Activated effector memory CD4-positive, alpha-beta T cell treated with Interleukin-2 at 50 U/mL for 16 hours (primary cell): ENCODE measurements at places on chromosomes 4 and X.

DNA sequence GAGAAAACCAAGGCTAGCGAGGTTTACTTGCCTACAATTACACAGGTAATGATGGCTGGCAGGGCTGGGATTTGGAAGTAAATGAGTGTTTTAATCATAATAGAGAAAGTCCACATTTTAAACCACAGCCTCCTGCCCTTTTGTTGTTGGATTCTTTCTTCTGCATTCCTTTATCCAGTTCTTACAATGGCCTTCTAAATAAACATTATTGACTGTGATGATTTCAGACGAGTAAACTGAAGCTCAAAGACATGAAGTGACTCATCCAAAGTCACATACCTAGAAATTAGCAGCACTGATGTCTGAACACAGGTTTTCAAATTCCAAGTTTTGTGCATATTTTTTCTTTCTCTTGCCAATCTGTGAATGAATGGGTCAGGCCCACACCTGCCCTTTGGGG is 51.2 kb upstream of the C1QTNF7 start:
- no peak for DNase-seq

GRCh38 chrX:10579112-10580011 is 41.0 kb downstream of the MID1 start:
- DNase-seq: no peak

- DNase-seq: no peak
Observed at GRCh38 chrX:110051559-110051958, 48.6 kb downstream of the TMEM164 start.

DNA sequence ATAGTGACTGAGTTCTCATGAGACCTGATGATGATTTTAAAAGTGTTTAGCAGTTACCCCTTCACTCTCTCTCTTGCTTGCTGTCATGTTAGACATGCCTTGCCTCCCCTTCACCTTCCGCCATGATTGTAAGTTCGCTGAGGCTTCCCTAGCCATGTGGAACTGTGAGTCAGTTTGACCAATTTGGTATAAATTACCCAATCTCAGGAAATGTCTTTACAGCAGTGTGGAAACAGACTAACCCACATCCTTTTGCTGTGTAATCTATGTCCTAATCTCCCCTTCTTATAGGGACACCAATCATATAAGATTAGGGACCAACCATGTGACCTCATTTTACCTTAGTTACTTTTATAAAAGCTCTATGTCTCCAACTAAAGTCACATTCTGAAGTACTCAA is 677.8 kb downstream of the ADGRL3 start:
- DNase-seq: no peak

DNA sequence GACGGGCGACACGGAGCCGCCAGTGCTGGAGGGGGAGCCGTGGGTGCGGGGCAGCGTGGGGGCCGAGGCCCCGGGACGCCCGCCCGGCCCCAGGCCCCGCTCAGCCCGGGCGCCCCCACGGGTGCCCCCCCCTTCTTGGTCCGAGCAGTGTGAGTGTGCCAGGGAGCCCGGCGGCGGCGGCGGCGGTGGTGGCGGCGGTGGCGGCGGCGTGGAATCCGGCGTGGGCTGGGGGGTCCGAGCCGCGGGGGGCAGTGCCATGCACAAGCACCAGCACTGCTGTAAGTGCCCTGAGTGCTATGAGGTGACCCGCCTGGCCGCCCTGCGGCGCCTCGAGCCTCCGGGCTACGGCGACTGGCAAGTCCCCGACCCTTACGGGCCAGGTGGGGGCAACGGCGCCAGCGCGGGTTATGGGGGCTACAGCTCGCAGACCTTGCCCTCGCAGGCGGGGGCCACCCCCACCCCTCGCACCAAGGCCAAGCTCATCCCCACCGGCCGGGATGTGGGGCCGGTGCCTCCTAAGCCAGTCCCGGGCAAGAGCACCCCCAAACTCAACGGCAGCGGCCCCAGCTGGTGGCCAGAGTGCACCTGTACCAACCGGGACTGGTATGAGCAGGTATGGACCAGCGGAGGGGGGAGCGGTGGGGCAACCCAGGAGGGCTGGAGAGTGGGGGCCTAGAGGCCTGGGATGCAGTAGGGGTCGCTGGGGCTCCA is 466 bp downstream of the DLG3 start:
- DNase-seq: no peak

- no peak for DNase-seq
Observed at GRCh38 chr4:127469542-127469941, 163.2 kb upstream of the INTU start.

DNA sequence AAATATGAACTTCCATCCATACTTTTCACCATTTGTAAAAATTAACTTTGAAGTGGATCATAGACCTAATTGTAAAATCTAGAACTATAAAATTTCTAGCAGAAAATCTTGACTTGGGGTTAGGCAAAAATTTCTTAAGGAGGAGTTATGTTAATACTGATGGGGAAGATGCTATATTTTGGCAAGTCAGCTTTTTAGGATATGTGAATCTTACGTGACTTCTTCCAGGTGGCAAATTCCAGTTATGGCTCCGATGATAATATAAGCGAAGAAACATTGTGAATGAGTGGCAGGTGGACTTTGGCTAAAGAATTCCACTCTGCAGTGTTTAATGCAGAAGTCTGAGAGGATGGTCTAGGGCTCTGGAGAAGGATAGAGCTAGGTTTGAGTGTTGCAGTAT is 1.5 kb downstream of the PRPS2 start:
- DNase-seq: no peak

DNA sequence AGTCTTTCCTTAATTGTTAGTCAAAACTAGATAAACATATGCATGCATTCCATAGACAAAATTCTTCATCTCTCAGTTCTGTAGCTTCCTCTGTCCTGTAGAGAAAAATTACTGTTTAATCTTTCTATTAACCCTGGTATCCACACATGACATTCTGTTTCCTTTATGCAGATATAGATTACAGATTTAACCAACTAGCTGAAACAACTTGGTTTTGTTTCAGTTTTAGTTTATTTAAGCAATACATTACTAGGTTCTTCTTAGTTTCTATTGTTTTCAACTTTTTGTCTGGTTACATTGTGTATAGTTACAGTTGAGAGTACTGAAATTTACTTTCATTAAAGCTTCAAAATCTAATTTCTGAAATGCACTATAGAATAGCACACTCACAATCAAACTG is 933.9 kb upstream of the EPHA5 start:
- DNase-seq: no peak

DNA sequence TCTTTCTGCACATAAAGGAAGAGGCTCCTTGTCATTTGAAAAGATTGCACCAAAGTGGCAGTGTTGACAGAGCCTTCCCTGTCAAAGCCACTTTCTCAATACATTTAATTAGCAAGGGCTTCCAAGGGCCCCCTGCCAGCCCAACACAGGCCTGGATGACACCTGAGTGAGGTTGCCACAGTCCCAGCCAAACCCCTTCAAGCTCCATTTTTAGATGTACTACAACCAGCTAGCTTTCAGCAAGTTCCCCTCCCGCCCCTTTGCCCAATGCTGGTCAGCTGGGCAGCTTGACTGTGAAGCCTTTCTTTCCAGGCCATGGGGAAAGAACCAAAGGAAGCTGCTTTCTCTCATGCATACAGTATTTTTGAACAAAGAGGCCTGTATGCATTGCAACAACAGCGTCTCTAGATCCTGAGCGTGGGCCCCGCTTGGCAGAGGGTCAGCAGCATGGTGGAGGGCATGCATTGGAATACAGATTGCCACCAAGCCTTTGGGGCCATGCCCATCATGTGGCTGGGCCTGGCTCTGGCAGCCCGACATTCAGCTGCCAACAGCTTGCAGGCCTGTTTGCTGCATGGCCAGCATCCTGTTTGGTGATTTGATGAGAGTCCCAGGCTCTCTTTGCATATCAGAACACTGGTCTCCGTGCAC is 261.1 kb upstream of the GATB start:
- no peak for DNase-seq

GRCh38 chr4:186772936-186773487 is 49.4 kb upstream of the FAT1 start:
- no peak for DNase-seq

DNA sequence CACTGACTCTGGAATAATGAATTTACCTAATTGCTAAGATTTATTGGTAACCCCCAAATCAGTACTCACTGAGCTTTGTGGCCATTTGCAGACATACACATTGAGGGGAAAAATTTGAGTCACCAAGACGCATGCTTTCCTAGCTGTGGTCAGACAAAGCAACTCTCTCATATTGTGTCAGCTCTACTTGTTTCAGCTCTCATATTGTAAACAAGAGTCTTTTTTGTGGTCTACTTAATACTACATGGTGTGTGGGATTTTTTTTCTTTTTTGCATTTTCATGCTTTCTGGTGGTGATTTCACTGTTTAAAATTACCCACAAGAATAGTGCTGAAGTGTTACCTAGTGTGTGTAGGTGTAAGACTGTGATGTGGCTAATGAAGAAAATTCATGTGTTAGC is 428.2 kb upstream of the GALNT7 start:
- DNase-seq: no peak

DNA sequence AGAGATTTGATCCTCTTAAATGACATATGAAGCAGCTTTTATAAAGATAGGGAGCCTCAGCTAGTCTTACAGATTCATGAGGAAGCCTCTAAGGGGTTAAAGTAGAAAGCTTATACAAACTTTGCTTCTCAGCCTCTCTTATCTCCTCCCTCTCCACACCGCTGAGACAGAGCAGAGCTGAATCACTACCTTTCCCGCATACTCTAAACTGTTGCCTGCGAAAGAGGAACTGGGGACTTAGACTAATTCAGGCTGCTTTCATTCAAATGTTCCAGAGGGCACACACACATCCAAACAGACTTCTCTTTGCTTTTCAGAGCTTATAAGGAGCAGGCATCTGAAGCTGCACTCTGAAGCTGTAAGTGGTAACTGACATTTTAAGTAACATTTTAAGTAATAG is at the start of gene SERTM2:
SERTM2 (plus strand) TSS at position 169 of the 400 bp plus-strand sequence. CDS start 7,213 bp downstream, outside the sequence.
- no peak for DNase-seq

DNA sequence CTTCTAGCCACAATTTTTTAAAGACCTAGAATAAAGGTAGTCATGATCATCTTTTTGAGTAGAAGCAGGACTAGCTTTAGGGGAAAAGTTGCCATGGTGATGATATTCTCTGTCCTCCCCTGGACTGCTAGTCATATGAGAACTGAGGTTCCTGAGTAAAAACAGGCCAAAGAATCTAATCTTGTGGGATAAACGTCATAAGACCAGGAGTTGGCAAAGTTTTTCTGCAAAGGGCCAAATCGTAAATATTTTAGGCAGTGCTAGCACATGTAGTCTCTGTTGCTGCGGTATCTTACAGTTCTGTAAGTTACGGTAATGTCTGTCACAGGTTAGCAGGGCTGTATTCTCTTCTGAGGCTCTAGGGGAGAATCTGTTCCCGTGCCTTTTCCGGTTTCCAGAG is 3.4 kb downstream of the PRPS2 start:
- DNase-seq: no peak

DNA sequence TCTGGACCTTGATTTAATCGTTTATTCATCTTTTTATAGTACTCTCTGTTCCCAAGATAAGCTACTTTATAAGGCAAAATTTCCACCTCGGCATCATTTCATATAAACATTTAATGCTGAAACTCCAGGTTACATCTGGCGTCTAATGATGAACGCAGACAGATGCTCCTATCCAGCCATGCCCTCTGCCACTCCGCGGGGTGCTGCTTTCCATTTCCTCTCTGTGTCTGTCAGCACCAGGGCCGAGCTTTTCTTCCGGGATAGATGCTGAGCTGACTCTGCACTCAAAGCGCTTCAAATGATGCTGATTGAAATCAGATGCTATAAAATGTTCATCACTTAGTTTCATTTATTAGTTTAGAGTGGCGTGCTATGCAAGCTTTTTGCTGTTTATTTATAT is 80.5 kb upstream of the HELT start:
- no peak for DNase-seq

DNA sequence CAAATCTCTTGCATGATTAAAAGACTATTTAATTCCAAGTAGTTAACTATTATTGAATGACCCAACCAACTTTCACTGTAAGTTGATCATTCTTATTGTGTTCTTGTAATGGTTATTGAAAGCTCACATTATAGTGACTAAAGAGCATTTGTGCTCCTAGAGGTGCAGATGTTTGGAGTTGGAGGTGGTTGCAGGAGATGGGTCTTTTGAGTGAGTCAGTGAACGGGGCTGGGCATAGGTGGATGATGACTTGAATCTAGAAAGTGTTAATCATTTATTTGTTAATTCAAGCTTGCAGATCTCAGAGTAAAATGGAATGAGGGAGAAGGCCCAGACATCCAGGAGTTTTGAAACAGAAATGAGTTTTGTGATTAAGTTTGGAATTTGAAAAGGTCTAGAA is 13.7 kb downstream of the NWD2 start:
- DNase-seq: no peak

- DNase-seq: no peak
Observed at GRCh38 chr4:96240041-96240440, 400.1 kb downstream of the PDHA2 start.

- DNase-seq: no peak
Observed at GRCh38 chr4:179415037-179415846, 1973.0 kb upstream of the AGA start.

- no peak for DNase-seq
Observed at GRCh38 chr4:182555997-182556418, 312.8 kb downstream of the TENM3 start.

GRCh38 chr4:176758731-176759130 is 34.0 kb downstream of the VEGFC start:
- no peak for DNase-seq

DNA sequence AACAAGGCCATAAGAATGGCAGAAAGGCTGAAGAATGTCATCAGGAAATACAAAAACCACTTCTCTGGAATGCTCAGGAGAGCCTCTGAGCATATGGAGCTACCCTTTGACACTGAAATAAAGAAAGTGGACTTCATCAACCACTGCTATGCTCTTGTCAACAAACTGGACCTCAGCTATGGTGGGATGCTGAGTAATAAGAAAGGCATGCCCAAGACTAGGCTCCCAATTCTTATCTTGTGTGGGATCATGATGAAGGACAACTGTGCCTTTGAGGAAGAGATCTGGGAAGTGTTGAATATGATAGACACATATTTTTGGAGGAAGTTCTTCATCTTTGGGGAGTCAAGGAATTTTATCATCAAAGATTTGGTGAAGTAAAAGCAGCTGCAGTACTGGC is 86.9 kb upstream of the MAGEB16 start:
- DNase-seq: no peak

DNA sequence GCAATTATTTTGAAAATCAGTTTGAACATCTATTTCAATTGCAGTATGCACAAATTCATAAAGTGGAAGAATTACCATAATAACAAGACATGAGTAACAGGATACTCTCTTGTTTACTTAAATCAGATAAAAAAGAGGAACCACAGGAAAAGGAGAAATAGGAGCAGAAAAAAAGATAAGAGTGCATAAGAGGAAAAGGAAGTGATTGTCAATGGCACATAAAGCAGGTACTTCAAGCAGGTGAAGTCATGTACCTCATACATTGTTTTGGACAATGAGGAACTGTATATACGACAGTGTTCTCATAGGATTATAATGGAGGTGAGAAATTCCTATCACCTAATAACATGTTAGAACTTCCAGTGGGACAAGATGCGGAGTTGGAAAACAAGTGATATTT is 334.5 kb upstream of the PCDH7 start:
- DNase-seq: no peak

- DNase-seq: no peak
Observed at GRCh38 chrX:44061968-44062614, 88.9 kb upstream of the NDP start.
